ENCODE measurements at places on chromosomes 6 and 20.

DNA sequence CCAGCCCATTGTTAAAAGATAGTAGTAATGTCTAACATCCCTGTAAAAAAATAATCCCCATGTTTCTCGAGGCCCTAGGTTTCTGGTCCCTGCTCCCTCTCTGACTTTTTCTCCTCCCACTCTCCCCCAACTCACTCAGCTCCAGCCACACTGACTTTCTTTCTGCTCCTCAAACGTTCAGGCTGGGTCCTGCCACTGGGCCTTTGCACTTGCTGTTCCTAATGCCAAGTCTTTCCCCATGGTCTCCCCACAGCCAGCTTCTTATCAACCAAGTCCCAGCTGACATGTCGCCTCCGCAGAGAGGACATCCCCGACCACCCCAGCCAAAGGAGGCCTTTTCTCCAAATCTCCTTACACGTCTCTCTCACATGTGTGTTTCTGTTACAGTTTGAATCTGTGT is 21.8 kb upstream of the PTGIS start:
- DNase-seq = no peak

DNA sequence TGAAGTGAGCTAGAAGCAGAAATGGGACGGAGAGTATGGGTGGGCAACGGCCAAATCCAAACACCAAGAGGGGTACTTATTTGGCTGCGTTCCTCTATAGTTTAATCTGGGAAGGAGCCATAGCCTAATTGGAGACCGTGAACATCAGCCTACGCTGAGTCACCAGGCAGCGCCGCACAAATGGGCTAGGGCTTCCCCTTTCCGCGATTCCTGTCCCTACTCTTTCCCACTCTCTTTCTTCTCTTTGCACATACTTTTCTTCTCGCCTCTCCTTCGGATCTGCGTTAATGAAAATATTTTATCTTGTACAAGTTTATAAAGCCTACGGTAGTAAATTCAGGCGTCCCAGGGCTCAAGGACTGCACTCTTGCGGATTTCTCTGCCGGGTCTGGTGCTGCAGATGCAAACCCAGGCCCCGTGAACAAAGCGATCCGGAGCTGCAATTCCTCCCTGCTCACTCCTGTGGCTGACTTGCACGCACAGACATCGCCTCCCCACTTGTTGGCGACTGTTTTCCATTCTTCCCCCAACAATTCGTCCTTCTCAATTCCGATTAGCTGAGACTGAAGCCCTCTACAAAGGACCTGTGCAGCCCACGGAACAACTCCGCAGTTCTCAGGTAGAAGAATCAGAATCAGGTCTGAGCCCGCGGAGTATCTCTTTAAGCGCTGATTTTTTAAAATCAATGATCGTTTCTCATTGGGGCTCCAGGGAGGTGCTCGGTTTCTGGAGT is 4.2 kb upstream of the TBX18 start:
- no peak for DNase-seq

DNA sequence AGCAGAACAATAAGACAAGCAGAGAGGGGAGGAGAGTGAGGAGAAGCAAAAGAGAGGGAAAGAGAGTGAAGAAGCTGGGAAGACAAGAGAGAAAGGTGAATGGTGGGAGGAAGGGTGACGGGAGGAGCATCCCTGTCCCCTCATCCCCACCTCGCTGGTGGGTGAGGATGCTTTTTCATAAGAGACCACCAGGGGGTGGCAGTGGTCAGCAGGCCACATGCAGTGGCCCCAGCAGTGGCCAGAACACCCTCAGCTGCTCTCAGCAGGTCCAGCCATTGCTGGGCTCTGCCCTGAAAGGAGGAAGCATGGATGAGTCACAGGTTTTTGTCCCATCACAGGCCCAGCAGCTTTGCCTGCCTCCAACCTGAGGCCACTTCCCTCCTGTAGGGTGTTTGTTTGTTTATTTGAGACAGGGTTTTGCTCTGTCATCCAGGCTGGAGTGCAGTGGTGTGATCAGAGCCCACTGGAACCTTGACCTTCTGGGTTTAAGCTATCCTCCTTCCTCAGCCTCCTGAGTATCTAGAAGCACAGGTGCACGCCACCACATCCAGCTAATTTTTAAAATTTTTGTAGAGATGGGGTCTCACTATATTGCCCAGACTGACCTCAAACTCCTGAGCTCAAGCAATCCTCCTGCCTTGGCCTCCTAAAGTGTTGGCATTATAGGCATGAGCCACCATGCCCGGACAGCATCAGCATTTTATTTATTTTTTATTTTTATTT is 24.0 kb downstream of the FGD2 start:
- peak; percentile 38 for DNase-seq

DNA sequence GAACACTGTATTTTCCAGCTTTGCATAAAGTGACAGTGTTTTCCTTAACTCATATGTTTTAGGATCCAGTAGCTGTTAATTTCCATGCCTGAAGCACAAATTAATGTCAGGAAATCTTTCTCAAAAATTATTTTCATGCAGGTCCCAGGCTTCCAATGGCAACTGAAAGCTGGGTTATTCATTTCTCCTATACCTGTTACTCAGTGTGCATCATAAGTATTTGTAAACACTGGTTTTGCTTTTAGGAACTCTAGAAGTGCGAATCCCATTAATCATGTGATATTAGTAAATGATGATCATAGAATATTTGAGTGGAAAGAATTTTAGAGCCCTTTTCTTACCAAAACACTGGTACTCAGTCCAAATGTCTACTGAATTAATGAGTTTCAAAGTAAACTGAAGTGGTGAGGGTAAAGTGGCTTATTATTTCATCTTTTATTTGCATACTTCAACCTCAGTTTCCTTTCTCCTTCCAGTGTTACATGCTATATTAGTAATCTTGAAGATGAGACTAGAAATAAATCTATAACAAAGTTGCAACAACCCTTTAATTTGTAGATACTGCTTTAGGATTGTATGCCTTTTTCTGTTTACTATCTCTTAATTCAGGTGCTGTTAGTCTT is 124.0 kb downstream of the ZFAND3 start:
- no peak for DNase-seq

DNA sequence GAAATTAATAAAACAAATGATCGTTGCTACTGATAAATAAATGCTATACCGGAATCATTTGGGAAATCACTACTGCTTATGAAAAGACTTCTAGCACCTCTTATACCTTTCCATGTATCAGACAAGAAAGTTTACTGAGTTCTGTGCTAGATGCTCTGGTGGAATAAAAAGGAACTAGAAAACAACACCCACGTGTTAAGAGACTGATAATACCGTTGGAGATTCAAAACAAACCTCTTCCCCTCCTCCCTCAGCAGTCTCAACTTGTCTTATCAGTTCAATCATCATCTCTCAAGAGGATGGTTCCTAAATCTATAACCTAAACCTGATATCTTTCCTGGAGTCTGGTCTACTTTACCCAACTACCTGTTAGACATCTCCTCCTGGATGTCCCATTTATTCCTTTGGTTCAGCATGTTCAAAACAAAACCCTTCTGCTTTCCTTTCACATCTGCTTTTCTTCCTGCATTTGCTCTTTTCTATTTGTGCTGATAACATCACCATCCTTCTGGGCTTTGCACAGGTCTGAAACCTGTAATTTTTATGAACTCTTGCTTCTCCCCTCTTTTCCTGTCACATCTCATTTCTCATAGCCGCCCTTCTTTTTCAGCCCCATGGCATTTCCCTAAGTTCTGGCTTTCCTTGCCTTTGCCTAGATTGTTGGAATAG is 122.2 kb downstream of the COL19A1 start:
- DNase-seq = no peak

DNA sequence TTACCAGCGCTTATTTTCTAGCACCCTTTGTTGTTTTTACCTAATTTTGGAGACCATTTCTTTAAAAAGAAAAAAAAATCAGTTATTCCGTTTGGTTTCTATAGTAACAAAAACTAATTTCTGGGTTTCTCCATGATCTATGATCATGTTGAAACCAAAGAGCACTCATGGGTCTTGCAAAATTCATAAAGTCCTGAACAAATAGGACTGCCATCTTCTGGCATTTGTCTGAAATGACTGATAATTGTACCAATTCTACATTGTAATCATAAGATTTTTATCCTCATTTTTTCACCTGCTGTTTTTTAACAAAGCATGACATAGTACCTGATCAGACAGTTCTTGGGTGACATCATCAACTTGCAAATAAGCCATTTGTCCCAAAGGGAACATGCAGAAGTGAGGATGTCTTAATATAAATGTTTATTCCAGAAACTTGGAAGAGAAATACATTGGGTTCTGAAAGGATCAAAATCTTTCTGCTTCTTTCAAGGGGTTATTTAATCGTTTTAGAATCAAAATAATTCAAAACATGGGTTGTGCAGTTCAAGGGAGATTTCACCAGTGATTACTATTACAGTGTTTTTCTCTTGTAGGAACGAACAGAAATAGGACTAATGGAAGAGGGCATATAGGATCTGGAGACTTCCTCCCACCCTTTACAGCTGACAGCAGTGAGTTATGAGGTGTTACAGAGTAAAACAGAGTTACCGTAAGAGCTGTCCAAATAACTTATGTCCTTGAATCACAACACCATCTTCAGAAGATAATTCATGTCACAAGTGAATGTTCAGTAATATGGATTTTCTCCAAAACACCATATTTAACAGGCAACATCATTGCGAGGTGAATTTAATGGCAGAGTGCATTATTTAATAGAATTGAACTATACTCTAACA is 87.1 kb upstream of the GJE1 start:
- no peak for DNase-seq

DNA sequence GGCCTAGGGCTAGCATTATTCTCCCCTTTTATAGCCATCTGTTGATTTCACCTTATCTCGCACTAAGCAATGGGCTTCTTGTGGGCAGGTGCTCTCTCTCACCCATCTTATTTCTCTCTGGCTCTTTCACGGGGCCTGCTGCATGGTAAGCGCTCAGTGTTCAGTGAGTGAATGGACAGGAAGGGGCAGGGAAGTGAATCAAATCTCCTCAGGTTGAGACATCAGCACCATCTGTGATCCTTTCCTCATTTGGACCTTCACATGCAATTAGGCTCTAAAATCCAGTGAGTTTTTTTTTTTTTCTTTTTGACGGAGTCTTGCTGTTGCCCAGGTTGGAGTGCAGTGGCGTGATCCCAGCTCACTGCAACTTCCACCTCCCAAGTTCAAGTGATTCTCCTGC is 76.5 kb upstream of the EZR start:
- no peak for DNase-seq

GRCh38 chr6:137218473-137218916 is 690 bp downstream of the IFNGR1 start:
- peak; percentile 70 for DNase-seq

- DNase-seq = peak; percentile 65
These were observed 48.2 kb downstream of the MRPL14 start for GRCh38 chr6:44078827-44079671.

GRCh38 chr6:11006061-11006460 is 38.0 kb downstream of the ELOVL2 start:
- no peak for DNase-seq

DNA sequence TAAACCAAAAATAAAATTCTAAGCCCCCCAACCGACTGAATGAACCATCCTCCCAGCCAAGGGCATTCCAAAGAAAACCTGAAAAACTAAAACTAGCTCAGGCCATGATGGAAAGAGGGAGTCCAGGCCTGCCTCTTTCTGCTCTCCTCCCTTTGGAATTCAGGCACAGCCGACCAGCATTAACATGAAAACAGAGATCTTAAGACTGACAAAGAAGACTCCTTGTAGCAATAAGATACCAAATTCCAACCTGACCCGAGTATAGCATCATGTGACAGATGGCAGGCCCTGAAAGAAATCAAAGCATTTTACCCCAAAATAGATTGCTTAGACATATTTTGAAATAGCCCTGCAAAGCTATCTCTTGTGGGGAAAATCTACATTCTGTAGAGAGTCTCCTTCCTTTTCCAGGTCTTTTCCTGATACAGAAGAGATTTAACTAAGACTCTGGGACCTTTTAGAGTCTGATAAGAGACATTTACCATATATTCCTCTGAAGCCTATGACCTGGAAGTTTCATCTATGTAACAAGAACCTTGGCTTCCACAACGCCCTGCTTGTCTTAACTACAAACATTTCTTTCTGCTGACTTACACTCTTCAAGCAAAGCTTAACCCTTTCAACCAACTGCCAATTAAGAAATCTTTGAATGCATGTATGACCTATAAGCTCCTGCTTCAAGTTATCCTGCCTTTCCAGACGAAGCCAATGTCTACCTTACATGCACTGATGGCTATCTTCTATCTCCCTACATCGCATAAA is 22.2 kb upstream of the TXLNB start:
- DNase-seq = no peak

- no peak for DNase-seq
These were observed 29.8 kb downstream of the ADGRG6 start for GRCh38 chr6:142331601-142332000.

DNA sequence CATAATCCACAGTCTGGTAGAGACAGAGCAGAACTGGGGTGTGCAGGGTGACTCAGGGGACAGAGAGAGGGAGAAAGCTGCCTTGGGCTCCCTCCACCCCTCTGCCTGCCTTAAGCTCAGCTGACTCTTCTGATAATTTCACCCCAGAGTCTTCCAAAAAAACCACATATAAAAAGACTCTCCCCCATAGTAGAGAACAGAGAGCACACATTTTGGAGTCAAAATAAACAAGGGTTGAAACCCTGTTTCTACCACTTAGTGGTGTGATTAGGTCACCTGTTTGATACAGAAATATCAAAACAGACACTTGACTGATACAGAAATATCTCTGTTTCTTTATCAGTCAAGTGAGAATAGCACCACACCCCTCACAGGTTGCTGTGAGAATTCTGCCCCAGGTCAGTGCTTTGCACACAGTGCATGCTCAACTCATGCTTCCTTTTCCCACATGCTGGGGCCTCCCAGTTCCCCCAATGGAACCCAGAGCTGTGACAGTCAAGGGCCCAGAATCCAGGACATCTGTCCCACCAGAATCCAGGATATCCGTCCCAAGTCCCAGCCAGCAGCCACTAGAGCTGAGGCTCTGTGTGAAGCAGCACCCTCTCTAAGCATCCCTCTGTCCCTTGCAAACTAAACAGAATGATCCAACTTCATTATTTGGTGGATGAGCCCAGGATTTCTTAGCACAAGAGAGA is 1.2 kb downstream of the TREML2 start:
- DNase-seq = peak; percentile 30

DNA sequence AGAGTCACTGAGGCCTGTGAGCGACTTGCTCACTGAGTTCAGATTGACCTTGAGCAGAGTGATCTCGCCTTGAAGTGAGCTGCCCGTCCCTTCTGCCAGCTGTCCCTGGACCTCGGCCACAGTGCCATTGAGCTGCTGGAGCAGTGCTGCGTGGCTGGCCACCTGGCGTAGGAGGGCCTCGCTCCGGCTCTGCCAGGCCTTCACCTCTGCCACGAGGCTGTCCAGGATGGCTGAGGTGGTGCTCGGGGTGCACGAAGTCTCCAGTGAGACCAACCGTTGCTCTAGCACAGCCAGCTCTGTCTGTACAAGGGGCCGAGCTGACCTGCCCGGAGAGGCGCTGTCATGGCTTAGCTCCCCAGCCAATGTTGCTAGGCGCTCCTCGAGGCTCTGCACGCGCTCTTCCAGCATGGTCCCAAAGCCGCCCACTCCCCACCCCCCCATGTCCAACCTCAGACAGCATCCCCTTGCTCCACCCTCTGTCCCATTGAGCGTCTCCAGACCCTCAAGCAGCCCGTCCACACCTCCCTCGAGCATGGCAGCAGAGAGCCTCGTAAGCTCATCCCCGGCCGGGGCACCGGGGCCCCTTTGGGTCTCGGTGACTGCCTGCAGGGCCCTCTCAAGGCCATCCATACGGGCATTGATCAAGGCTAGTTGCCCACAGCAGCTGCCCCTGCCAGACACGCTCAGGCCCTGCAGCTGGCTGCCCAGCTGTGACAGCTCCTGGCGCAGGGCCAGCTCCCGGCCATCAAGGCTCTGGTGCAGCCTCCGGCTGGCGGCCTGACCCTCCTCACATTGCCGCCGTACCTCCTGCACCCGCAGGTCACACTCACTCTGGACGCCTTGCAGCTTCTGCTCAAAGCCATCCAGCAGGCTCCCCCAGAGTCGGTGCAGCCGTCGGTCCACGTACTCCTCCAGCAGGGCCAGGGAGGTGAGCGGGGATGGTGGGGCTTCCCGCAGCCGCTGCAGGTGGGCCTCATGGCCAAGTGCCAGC is 4.6 kb downstream of the EMILIN3 start:
- no peak for DNase-seq

All from CD4-positive, alpha-beta memory T cell (primary cell).